ENCODE measurements at places on chromosomes 5 and 9.

DNA sequence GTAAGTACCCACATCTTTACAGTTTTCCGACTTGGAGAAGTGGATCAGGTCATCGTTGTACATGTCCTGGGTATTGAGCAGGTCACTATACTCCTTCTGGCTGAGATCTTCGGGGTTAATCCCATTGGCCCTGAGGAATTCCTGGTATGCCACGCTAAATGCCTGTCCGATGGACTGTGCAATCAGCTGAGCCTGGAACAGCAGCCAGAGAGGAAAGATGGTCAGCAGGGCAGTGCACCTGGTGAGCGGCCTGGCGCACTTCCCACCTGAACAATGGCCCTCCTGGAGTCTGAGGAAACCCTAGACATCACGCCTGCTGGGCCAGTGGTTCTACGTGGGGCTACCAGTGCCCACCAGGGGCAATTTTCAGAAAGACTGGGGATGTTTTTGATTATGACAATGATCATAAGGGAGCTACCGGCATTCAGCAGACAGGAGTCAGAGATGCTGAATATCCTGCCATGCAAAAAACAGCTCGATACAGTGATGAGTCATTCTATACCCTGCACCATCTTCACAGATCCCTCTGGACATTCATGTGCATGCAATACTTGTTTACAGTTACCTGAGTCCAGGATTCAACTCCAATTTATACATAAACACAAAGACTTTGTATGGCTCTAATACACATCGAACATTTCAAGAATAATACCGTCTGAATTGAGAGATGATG is 127.2 kb downstream of the ENTREP1 start:
- no peak for DNase-seq

GRCh38 chr9:77092536-77092935 is 73.1 kb downstream of the FOXB2 start:
- no peak for DNase-seq

DNA sequence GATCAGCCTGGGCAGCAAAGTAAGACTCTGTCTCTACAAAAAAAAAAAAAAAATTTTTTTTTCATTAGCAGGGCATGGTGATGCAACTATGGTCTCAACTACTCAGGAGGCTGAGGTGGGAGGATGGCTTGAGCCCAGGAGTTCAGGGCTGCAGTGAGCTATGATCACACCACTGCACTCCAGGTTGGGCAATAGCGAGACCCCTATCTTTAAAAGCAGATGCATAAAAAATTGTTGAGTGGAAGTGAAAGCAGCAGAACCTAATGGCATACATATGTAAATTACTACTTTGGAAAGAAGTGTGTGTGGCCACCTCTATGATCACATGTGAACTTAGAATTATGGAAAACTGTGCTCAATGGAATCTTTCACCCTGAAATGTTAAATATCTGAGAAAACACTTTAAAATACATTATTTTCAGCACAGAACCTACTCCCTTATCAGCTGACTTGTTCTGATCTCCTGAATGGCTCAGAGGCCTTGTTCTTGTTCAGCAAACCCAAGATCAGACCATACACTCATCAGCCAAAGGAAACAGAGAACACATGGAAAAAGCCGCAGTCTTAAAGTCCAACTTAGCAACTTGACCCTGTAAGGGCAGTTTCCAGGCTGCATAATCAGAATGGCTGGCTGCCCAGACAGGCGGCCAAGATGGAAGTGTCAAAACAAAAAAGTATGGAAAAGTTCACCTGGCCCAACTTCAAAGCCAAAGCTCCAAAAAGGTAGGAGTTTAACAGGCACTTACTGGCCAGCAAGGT is 56.5 kb downstream of the SIL1 start:
- DNase-seq, result no peak

- DNase-seq, result no peak
Observed at GRCh38 chr9:130185490-130186031, 13.4 kb downstream of the NCS1 start.
